ENCODE measurements at places on chromosomes 5 and 9. TPM values are rescaled to one million over a fixed set of nuclear protein-coding genes. Genes with fewer than 3 reads are reported as not detected.

Gene RETREG1
- total RNA-seq = 21.5 TPM

Gene FGD3
- 39.5 TPM for total RNA-seq

Gene LPCAT1
- total RNA-seq = 93.2 TPM

Gene ABHD17B
- 18.3 TPM for total RNA-seq

Gene FAM221B
- total RNA-seq = not detected

Gene AJM1
- 5.7 TPM for total RNA-seq

Gene CBY3
- total RNA-seq = 0.63 TPM

Gene GABRB2
- total RNA-seq = not detected

Gene SEPTIN8
- 45.4 TPM for total RNA-seq

Gene PCDHGA2
- 0.12 TPM for total RNA-seq

Gene RNF208
- total RNA-seq = 15.2 TPM

Gene PRRC1
- 52.3 TPM for total RNA-seq

Gene LTC4S
- total RNA-seq = 0.88 TPM

Gene PCDHB10
- not detected for total RNA-seq

Gene EQTN
- total RNA-seq = not detected

Gene CD14
- total RNA-seq = 0.31 TPM

Gene GNPDA1
- total RNA-seq = 108 TPM

Gene IRGM
- 1.2 TPM for total RNA-seq

Gene ZFP2
- total RNA-seq = 0.33 TPM

Gene WNT8A
- not detected for total RNA-seq

Gene RANBP3L
- total RNA-seq = not detected

Gene MYMK
- total RNA-seq = not detected

Data from activated CD4-positive, alpha-beta T cell treated with anti-CD3 and anti-CD28 coated beads, Interleukin-2, amount 10 ng/mL, durations not matched to agents 24 days and 14 days (primary cell).